ENCODE measurements at places on chromosomes 13 and 19. TPM values are rescaled to one million over a fixed set of nuclear protein-coding genes. Genes with fewer than 3 reads are reported as not detected.

GRCh38 chr19:29945433-29945832 lies 3.4 kb downstream of the URI1 start:
- DNase-seq = no peak

DNA sequence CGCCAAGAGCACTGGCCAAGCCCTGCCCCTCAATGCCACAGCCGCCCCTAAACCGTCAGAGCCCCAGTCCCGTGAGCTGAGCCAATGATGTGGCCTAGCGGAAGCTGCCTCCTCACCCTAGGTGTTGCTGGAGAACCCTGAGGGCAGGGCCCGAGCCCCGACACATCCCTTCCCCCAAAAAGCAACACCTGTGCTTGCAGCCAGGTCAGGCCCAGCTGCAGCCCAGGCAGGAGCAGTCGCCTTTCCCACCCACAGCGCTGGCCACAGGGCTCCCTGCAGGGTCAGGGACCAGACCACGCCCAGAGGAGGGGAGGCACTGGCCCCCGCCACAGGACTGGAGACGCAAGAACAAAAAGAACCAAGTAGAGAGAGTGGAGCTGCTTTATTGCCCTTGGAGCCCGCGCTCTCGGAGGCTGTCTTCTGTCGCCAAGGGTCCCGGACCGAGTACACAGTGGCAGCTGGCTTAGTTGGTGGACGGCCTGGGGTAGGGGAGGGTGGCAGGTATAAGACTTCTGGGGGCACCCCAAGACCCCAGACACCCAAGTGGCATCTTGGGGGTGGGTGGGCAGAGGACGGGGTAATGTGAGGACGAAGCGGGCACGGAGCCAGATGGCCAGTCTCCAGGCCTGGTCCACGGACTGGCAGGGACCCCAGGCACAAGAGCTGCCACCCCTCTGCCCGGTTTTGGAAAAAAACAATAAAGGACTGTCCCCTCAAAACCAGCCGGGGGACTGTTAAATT lies 3.3 kb downstream of the P2RY11 start:
- DNase-seq = peak; percentile 63

DNA sequence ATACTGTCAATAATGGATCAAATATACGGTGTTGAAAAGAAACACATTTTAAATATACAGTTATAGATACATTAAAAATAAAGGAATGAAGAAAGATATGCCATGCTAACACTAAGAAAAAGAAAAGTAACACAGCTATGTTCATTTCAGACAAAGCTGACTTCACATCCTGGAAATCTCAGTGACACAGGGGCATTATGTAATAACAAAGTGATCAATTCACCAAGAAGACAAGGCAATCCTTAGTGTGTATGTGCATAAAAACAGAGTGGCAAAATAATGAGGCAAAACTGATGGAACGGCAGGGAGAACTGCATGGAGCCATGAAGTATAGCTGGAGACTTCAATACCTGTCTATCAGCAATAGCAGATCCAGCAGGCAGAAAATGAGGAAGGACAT lies 13.1 kb downstream of the ZNF14 start:
- no peak for DNase-seq

DNA sequence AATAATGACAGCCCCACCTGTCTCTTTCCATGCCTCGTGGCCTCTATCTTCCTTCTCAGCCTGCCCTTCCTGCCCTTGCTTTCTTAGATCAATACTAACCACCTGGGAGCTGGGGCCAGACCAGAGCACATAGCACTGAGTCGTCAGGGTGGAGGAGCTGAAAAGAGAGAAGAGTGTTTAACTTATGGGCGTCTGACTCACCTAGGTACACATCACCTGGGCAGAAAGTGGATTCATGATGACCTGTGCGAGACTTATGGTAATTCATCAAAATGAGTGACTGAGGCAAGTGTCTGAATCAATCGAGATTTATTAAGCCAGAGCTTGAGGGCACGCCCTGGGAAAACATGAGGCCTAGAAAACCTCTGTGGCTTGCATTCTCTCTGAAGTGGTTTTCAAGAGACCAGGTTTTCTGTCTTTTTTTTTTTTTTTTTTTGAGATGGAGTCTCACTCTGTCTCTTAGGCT lies 19.2 kb downstream of the CEACAM6 start:
- DNase-seq = no peak

DNA sequence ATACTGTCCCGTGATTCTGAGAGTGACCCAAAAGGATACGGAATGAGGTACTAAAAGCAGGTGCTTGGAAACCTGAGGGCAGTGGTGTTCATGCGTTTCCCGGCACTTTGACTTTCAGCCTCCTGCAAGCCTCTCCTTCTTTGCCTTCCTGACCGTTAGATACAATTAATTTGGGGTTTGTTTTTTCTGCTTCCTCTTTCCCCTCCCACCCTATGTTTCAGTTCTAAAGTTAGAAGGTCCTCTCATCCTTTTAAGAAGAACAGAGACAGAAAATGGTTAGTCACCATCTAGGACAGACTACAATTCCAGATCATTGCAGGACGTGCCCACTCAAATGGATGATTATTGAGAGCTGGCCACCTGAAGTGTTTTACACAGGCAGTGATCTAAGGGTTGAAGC lies 1.8 kb upstream of the LILRB4 start:
- no peak for DNase-seq

- no peak for DNase-seq
Measured at GRCh38 chr13:113638173-113638746, 19.7 kb downstream of the ATP4B start.

GRCh38 chr19:47991191-47991808 lies 670 bp downstream of the BSPH1 start:
- peak; percentile 25 for DNase-seq

PIP5K1C gene
- total RNA-seq = 8.6 TPM

IZUMO2 gene
- total RNA-seq = not detected

ZNF177 gene
- 0.69 TPM for total RNA-seq

MRI1 gene
- total RNA-seq = 65.2 TPM

LMTK3 gene
- under 0.01 TPM for total RNA-seq

METTL21C gene
- not detected for total RNA-seq

HCN2 gene
- 0.97 TPM for total RNA-seq

Data from Daoy (cell line).